ENCODE measurements at places on chromosomes 1 and 21.

DNA sequence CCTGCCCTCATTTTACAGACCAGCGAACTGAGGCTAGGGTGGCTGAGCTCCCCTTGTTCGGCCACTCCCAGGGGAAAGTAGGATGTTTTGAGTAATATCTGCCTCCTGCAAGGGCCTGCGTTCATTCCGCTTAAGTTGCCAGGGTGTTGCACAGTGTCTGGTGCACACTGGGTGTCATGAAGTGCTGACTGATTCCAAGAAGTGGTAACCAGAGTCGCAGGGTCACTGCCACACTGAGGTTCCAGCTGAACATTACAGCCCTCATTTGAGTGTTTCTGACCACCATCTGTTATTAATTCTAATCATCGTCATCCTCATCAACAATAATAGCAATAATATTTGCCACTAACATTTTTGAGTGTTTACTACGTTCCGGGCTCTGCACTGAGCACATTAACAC lies 250.6 kb downstream of the KAZN start:
- DNase-seq, result no peak

DNA sequence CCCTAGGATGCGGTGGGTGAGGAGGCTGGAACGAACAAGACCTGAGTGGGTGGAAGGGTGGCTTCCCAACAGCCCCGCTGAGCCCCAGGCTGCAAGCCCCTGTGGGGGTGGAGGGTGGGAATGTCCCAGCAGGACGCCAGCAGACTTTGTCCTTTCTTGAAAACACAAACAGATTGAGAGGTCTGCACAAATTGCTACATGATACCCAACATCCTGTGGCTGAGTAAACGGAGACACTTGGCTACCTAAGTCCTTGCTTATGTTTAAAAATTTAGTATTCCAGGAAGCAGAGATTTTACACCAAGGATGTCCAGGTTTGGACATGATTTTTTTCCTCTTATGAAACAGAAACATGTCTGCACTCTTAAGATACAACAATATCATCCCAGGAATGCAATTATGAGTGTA lies 11.8 kb upstream of the F3 start:
- DNase-seq, result no peak

DNA sequence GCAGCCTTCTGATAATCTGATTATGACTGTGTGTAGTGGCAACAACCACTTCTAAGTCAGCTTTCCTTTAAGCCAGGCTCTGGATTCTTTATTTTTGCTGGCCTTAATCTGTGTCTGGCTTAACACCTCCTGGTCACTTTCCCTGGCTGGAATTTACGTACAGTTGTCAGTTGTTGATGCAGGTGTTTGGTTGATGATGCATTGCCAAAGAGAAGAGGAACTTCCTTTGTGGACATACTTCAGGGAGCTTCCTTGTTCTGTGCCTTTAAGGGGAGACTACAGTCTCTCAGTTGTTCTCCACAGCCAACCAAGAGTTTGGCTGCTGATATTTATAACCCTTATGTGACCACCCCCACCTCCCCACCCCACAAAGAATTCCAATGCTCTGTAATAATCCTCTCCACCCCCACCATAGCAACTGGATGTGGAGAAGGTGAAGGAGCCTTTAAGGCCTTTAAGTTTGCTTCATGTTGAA lies 96.0 kb upstream of the BMP8A start:
- DNase-seq, result no peak

GRCh38 chr1:27342778-27343638 lies 1.2 kb downstream of the SYTL1 start:
- no peak for DNase-seq

DNA sequence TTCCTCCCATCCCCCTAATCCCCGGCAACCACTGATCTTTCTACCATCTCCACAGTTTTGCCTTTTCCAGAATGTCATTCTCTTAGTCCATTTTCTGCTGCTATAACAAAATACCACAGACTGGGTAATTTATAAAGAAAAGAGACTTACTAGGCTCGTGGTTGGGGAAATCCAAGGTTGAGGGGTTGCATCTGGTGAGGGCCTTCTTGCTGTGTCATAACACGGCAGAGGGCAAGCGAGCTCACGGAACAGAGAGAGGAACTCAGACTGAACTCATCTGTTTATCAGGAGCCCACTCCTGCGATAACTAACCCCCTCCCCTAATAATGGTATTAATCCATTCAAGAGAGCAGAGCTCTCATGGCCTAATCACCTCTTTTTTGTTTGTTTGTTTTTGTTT lies 52.0 kb downstream of the RUNX3 start:
- DNase-seq, result no peak

Measured in stimulated activated CD4-positive, alpha-beta T cell treated with anti-CD3 and anti-CD28 coated beads, Interleukin-15, amount 100 ng/mL, for 48 hours (primary cell).